ENCODE measurements at places on chromosomes 12 and 14.
A peak's percentile ranks its signal among the peaks of the same experiment; 100 is the strongest.

GRCh38 chr14:52380294-52380693 is 66.2 kb downstream of the PTGER2 start:
- peak; percentile 79 for DNase-seq

DNA sequence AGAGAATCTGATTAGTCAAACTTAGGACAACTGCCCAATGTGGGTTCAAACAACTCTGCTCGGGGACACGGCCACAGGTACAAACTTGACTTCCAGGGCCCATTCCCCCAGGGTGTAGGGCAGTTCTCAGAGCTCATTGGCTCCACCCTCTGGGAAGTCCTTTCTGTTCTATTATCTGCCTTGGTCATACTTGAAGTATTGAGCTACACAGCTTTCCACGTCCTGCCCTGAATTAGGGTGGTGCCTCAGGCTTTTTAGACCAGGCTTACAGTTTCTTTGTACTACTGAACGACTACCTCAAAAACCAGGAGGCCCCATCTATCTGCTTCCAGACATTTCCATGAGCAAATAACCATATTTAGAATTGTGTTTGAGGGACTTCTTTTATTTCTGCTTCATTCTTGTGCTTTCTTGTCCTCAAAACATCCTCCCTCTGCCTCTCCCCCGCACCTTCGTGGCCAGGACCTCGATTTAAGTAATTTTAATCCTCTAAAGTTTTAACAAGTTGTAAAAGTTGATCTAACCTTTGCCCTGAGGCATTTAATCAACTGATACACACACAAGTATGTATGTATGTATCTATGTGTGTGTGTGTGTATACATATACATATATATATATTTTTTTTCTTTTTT is 281.7 kb upstream of the AMIGO2 start:
- no peak for DNase-seq

GRCh38 chr12:14920475-14921126 is 17.7 kb downstream of the ERP27 start:
- no peak for DNase-seq

DNA sequence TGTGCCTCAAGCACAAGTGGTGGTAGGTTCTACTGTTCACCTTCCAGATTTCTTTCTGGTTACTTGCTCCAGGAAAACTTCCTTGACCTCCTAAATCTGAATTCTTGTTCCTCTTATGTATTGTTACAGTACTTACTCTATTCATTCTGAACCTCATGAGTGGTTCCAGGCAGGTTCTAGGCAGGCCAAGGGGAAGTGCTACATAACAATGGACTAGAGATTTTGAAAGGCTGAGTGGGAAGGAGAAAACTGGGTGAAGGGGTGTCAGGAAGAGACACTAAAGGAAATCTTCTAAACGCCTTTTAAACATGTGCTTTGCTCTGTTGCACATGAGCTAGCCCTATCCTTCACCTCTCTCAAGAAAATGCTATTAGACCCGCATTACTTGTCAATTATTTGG is 1.6 kb downstream of the YARS2 start:
- peak; percentile 14 for DNase-seq

GRCh38 chr14:54787261-54787660 is 115.4 kb downstream of the GCH1 start:
- no peak for DNase-seq

Measured in iris pigment epithelial cell (primary cell).